ENCODE measurements at places on chromosomes 3 and 15.

- DNase-seq: no peak
Observed at GRCh38 chr15:81304226-81304625, 19.7 kb downstream of the STARD5 start.

GRCh38 chr3:147049821-147050220 is 356.5 kb downstream of the ZIC4 start:
- DNase-seq: no peak

- DNase-seq: no peak
Observed at GRCh38 chr15:30922480-30923311, 19.0 kb downstream of the FAN1 start.

DNA sequence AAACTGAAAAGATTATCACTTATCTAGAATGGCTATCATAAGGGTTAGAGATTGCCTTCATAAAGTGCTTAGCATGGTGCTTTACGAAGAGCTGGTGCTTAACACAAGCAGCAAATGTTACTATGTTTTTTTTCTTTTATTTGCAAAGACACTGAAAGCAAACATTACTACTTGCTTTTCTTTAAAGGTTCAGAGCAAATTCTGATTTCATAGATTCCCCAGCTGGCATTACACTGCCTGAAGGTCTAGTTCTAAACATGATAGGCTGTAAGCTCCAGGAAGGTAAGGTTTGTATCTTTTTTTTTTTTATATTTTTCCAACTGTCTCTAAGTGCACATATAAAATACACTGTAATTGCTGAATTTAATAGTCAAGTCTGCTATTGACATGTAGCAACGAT is 71.9 kb downstream of the UQCC5 start:
- DNase-seq: no peak

- no peak for DNase-seq
Observed at GRCh38 chr3:66609660-66610561, 109.1 kb upstream of the LRIG1 start.

DNA sequence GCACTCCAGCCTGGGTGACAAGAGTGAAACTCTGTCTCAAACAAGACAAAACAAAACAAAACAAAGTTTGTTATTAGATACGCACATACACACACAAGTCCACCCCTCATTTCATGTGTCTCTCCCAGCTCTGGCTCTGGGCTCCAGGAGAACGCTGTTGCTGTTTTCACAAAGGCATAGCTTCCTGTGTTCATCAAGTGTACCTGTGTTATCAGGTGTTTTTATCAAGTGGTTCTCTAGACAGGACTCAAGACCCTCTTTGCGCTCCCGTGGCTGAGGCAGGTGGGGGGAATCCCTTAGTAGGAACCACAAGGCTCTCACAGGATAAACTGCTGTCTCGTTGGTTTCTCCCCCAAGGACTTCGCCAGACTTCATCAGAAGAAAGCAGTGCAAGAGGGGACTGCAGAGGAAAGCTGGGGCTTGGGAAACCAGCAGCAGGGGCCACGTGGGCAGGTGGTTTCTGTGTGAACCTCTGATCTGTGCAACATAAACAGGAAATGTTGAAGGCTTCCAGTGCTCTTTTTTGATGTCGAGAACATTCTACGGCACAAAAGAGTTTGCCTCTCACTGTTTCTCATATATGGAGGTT is 6.9 kb upstream of the PPP1R2 start:
- DNase-seq: no peak

DNA sequence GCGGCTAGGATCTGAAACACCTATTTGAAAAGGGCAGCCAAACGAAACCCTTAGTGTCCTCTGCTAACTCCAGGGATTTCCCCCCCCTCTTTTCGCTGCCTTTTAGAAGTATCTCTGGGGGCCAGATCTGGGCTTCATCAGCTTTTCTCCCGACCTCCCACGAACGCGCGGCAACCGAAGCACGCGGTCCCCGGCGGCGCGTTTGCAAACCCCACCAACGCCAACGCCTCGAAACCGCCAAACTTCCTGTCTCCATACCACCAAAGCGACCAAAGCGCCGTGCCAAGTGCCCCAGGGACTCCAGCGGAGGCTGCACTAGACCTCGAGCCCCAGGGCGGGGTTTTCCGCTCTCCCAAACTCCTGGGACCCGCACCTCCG is 155.8 kb upstream of the FRMD4B start:
- DNase-seq: no peak

- no peak for DNase-seq
Observed at GRCh38 chr15:45589256-45589655, 2.1 kb downstream of the BLOC1S6 start.

DNA sequence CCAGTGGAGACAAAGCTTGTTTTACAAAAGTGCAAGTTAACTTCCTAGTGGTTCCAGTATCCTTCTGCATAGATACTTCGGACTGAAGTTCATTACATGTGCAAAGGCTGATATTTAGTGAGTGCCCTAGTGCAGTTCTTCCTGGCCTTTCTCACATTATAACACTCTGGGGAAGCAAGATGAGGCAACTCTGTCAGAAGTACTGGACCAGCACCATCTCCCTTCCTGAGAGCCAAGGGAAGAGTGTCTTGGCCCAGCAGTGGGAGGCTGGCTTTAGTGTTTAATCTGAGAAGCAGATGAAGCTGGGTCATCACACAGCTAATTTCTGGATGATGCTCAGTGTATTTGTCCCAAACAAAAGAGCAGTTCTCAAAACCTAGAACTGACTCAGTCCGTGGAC is 397.7 kb downstream of the CACNA2D3 start:
- DNase-seq: no peak

- no peak for DNase-seq
Observed at GRCh38 chr3:40768536-40768935, 243.8 kb downstream of the ZNF621 start.

DNA sequence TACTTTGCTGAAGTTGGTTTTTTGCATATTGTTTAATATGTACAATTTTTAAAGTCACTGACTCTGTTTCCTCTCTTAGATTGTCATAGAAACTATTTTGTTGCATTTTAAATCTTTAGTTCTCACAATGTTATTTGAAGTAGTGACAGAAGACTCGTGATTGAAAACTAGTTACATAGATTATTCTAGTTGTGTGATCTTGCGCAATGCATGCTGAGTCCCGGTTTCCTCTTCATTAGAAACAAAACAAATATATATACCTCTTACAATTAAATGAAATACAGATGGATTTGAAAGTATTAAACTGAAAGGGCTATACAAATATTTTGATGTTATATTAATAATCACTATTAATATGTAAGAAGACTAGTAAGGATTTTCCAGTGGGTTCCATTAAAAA is 333.0 kb downstream of the LPP start:
- no peak for DNase-seq

Measured in cortex of kidney (tissue), 1 donor.